ENCODE measurements at places on chromosomes 7 and 10.

GRCh38 chr7:93747019-93747418 lies 143.5 kb downstream of the TFPI2 start:
- DNase-seq: no peak

- DNase-seq: no peak
Measured at GRCh38 chr7:22884911-22885788, 62.5 kb upstream of the TOMM7 start.

GRCh38 chr10:49010295-49010694 lies 70.7 kb upstream of the LRRC18 start:
- no peak for DNase-seq

DNA sequence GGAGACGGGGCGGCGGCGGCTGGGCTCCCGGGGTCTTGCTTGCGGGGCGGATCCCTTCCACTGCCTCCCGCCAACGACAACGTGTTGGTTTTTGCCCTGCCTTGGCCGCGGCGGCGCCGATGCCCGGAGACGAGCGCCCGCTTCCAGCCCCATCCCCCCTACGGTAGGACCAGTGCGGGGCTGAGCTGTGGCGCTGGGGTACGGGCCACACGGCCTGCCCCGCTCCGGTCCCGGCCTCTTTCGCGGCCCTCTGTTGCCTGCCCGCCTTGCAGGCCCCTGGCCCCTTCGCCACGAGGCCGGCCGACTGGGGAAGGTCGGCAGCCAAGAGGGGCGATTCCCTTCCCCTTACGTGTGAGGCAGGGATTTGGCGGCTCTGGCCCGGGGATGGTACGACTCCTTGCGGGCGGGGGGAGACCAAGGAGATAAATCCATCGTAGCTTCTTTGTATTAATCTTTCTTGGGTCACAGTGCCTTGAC lies 488 bp downstream of the EIF4H start:
- peak; percentile 88 for DNase-seq

GRCh38 chr10:83108565-83109333 lies 1030.6 kb upstream of the GHITM start:
- DNase-seq: no peak

GRCh38 chr7:111987886-111988285 lies 218.3 kb downstream of the DOCK4 start:
- DNase-seq: no peak

GRCh38 chr10:50540826-50541122 lies 83.0 kb downstream of the SGMS1 start:
- DNase-seq: no peak

DNA sequence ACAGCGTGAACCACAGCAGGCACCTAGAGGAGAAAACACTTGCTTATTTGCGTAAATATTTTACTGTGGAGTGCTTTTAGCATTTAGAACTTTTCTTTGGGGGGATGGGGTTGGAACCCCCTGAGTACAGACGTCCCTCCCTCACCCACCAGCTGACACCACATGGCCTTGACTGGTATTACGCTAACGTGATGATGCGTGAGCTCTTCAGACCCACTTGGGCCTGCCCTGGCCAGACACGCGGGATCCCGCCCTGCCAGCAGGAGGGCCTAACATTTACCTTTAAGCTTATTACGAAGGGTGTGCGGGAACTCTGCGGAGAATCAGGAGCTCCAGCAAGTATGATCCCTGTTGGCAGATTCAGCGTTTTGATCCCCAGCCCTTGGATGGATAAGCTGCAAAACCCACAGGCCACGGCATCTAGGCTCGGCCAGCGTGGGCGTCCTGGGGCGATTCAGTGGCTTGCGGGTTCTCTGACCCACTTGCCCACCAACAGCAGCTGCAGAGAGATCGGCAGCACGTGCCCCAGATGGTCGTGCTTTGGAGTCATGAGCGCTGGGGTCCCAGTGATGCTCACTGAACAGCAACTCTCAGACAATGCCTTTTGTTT lies 545.5 kb upstream of the FOXK1 start:
- DNase-seq: no peak

DNA sequence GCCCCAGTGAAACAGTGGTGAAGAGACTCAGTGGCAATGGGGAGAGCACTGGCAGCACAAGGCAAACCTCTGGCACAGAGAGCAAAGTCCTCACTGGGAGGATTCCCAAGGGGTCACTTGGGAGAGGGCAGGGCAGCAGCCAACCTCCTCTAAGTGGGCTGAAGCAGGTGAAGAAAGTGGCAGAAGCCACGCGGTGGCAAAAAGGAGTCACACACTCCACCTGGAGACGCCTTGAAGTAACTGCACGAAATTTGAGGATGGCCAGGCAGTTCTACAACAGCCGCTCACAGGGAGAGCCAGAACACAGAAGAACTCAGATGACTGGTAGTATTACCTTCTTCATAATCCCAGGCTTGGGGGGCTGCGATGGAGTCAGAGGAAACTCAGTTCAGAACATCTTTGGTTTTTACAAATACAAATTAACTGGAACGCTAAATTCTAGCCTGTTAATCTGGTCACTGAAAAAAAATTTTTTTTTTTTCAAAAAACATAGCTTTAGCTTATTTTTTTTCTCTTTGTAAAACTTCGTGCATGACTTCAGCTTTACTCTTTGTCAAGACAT lies 574 bp upstream of the IL6 start:
- peak; percentile 49 for DNase-seq

DNA sequence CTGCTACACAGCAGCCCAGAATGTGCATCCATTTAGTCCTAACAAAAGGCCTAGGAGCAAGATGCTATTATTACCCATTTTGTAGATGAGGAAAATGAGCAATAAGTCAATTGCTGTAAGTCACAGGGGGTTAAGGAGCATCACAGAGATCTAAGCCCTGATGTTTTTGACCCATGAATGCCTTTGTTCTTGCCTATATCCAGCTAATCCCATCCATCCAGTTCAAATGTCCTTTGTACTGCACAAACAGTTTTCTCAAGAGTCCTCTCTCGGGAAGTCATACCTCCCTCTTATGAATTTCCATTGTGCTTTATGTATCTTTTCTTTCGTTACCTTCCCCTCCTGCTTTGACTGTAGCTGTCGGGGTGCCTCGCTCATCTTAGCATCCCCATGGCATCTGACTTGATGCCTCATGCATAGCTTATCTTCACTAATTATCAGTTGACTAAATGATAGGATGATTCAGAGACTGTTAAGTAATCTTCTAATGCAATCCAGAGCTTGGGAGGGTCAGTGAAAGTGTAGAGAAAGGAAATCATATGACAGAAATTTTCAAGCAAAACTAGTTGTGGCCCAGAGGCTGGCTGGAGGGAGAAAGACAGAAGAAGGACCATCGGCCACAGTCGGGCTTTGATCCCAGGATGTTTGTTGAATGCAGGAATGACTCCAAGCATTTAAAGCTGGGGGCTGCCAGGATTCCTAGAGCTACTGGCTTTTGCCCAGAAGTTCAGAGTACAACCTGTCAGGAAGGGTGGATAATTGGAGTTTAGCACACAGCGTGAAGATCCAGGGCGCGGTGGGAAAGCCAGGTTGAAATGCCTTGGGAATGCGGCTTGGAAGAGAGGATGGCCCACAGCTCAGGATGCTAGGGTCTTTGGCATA lies 23.5 kb downstream of the BLVRA start:
- DNase-seq: no peak

DNA sequence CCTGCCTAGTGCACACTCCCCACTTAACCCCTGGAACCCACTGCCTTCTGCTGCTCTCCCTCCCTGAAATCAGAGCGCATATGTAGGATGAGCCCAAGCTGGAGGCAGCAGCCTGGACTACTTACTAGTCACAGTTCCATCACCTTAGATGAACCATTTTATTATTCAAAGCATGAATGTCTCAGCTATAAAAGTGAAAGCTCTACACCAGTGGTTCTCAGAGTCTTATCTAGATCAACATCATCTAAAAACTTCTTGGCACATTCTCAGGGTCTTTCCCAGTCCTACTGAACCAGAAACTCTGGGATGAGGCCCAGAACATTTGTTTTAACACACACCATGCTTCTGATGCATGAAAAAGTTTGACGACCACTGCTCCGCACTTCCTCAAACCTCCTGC lies 100.3 kb upstream of the ANK3 start:
- DNase-seq: no peak

DNA sequence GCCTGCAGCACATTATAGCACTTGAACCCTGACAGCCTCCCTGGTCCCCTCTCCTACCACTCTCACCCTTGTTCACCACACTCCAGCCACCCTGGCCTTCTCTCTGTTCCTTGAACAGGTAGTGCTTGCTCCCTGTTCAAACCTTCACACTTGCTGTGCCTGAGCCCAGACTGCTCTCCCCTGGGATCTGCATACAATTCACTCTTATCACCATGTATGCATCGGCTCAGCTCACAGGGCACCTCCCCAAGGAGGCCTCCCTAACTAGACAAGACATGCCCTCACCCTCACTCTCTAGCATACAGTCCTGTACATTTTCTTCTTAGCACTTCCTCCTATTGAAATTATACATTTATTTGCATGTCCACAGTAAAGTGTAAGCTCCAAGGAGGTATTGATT lies 59.3 kb downstream of the FAM13C start:
- no peak for DNase-seq

GRCh38 chr7:70573696-70574095 lies 558.2 kb upstream of the GALNT17 start:
- DNase-seq: no peak

DNA sequence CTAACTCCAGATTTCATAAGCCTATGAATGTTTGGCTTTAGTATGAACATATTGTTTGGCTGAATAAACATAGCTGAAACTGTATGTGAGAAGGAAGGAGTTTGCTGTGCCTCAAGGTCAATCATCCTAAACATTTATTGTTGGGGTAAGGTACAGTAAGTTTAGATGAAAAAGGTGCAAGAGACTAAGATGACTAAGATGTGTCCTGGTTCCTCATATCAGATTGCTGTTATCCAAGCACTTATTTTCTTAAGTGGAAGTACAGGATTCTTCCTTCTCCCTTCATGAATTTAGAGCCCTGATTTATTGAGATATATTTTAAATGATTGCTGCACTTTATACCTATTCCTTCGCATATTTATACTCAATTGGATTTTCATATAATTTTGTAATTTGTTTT lies 12.2 kb downstream of the MDFIC start:
- no peak for DNase-seq

DNA sequence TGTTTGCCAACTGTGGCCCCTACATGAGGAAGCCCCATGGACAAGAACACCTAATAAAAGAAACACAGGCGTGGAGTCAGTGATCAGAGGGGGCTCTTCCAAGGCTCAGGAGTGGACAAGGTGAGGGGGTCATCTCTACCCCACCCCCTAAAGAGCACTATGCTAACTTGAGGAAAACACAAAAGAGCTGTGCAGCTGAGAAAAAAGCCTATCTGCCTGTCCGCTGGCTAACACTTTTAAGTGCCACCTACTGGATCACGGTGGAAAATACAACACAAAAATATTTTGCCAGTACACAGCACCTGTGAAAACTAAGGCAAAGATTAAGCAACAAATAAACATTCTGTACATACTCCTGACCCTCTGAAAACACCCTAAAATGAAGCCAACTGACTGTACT lies 53.1 kb upstream of the COBL start:
- DNase-seq: no peak

DNA sequence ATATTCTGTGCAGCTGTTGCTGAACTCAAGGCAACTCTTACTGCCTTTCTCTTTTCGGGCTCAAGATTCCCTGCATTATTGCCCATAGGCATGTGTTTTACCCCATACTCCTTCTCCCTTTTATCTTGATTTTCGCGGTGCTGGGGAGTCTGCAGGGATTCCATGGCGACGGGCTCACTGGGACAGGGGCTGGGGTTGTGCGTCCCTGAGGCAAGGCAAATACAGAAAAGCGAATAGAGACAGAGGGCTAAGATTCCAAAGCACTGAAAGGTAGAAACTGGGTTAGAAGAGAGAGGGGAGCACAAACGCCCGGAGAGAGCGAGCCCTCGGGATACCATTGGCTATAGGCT lies 519 bp upstream of the RPP38 start:
- no peak for DNase-seq

- DNase-seq: no peak
Measured at GRCh38 chr7:87231258-87231657, 11.7 kb upstream of the TMEM243 start.

DNA sequence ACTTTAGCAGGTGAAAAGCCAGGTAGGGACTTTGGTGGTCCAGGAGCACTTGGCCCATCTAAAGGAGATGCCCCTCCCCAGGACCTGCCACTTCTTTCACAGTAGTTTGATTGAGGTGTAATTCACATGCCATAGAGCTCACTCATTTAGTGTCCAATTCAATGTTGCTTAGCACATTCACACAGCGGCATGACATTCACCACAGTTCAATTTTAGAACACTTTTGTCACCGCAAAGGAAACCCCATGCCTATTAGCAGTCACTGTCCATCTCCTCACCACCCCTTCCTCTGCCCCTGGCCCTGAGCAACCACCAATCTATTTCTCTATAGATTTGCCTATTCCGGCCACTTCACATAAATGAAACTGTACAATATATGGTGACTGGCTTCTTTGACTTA lies 211.6 kb upstream of the ZMIZ1 start:
- no peak for DNase-seq

DNA sequence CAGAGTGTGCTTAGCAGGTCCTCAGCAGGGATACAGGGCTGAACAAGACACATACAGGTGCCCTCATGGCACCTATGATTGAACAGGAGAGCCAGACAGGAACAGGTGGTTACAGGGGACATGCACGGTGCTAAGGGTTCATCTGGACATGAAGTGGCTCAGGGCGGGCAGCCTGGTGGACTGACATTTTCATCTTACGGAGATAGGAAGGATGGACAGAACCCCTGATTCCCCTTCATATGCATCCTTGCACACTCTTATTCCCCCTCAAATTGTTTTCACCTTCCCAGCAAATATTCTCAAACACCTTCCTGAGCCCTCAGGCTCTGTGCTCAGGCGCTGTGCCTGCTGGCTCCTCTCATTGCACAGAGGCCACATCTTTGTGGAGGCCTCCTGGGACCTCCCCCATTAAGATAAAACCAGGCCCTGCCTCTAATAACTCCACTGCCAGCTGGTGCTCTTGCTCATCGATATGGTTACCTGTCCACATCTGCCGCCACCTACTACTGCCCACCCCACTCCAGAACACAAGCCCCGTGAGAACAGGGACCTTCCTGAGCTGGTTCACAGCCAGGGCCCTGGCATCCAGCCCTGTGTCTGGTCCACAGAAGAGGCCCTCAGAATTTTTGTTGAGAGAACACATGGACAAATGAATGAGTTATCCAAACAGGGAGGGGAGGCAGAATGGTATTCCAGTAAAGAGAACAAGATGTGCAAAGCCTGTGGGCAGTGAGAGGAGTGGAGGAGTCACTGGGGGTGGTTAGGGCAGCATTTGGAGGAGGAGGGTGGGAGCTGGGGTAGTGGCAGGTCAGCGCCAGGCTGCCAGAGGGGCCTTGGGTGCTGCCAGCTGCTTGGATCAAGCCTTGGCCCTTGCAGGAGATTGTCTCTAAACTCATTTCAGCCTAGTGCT lies 68.9 kb upstream of the AQP1 start:
- no peak for DNase-seq

- DNase-seq: no peak
Measured at GRCh38 chr7:2616387-2617324, 15.1 kb upstream of the TTYH3 start.

DNA sequence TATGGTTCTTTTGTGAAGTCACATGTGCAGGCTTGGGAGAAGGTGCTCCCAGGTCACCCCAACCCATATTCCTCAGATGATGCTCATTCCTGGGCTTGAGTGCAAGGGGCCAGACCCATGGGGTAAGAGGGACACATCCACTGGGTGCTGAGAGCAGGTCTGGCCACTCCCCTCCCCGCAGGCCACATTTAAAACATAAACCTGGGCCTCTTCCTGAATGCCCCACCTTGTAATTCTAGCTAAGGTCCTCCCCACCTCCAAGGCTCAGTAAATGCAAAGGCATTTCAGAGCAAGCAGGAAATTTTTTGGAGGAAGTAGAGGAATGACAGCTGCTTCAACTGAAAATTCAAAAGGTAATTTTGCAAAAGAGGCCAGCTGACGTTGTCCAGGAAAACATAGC lies 172.5 kb downstream of the ARHGAP21 start:
- DNase-seq: no peak

GRCh38 chr10:99427566-99428190 lies 2.7 kb downstream of the GOT1 start:
- DNase-seq: no peak
